ENCODE measurements at places on chromosomes 6 and 20. TPM values are rescaled to one million over a fixed set of nuclear protein-coding genes. Genes with fewer than 3 reads are reported as not detected.
A peak's percentile ranks its signal among the peaks of the same experiment; 100 is the strongest.

Gene MLN
- not detected for total RNA-seq

Gene NOX3
- total RNA-seq = not detected

Gene STK4
- 11.2 TPM for total RNA-seq

Gene ZKSCAN3
- 8.2 TPM for total RNA-seq

Gene ELOVL4
- 2.7 TPM for total RNA-seq

Gene ZNF311
- 2.3 TPM for total RNA-seq

Gene ZBTB9
- 4.7 TPM for total RNA-seq

Gene RUNX2
- 0.49 TPM for total RNA-seq

GRCh38 chr6:147709396-147710272, 201.1 kb downstream of the SAMD5 start:
- peaks cover 2% of the 10 kb centered on the region for H3K4me1 ChIP-seq
- H3K36me3 ChIP-seq = no peaks in the 10 kb centered on the region
- H3K4me3 ChIP-seq = no peak overlapping the region
- no peak overlapping the region for H3K27ac ChIP-seq
- DNase-seq = no peak
- no peaks in the 10 kb centered on the region for H3K27me3 ChIP-seq

DNA sequence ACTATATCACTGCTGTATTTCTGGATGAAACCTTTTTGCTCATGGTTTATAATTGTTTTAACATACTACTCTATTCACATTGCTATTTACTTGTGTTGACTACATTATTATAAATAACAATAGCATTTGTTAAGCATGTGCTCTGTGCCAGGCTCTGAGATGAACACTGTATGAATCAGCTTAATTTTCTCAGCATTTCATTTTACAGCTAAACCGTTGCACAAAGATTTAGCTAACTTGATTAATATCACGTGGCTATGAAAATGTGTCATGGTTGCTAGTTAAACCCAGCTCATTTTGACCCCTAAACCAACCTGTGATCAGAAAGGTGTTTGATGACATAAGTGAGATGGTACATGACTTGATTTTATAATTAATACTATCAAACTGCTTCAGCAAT, 77.5 kb downstream of the NCOA7 start:
- no peak for DNase-seq
- no peak overlapping the region for H3K27ac ChIP-seq
- H3K4me3 ChIP-seq = no peak overlapping the region
- H3K27me3 ChIP-seq = no peaks in the 10 kb centered on the region
- H3K36me3 ChIP-seq = no peaks in the 10 kb centered on the region
- H3K4me1 ChIP-seq = no peaks in the 10 kb centered on the region

DNA sequence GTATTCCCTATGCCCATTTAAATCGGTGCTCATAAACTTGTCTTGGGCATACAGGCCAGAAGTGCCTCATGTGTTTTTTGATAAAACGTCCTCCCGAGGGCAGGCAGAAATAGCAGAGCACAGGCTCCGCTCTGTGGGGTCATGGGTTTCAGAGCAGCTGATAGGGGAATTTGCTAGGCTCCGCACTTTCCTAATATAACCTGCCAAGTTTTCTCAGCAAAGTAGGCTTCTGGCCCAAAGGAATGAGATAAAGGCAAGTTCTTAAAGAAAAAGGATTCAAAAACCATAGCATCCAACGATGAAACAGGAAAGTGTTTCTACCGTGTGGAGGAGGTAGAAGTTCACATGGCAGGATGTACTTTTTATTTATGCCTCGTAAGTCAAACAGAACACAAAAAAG, 69.8 kb upstream of the RALGAPA2 start:
- no peaks in the 10 kb centered on the region for H3K36me3 ChIP-seq
- peaks cover 2% of the 10 kb centered on the region for H3K27me3 ChIP-seq
- peak overlapping the region; percentile 7 for H3K27ac ChIP-seq
- peaks cover 27% of the 10 kb centered on the region for H3K4me1 ChIP-seq
- DNase-seq = peak; percentile 90

DNA sequence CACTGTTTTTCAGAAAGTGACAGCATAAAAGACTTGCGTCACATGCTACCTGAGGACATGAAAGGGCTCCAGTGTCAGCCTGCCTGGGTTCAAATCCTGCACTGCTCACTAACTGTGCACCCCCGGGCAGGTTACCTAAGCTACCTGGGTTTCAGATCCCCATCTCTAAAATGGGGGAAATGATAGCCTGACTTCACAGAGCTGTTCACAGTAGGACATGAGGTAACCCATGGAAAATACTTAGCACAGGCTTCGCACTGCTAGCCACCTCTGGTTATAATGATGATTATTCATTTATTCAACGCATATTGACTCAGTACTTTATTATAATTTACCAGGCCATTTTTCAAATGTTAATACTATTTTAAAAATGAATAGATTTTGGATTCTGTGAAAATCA, 23.0 kb downstream of the TBC1D7 start:
- H3K27me3 ChIP-seq = no peaks in the 10 kb centered on the region
- no peak overlapping the region for H3K27ac ChIP-seq
- H3K4me1 ChIP-seq = peaks cover 24% of the 10 kb centered on the region
- no peak overlapping the region for H3K4me3 ChIP-seq
- DNase-seq = no peak

DNA sequence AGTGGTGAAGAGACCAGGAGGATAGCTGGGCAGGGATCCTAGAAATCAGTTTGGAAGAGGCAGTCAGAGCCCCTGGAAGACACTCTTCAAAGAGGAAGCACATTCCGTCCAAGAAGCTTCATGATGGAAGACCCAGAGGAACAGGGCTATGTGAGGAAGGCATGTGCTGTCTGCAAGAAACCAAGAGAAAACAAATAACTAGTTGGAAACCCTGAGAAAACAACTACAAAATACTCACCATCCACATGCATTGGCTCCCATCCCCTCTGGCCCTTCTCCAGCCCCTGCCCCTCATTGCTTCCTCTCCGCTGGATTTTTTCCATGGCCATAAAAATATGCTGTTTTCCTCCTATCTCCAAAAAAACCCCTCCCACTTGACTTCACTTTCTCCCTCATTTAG, 40.9 kb upstream of the SMOC2 start:
- H3K27ac ChIP-seq = peak overlapping the region; percentile 29
- peaks cover 2% of the 10 kb centered on the region for H3K27me3 ChIP-seq
- H3K4me3 ChIP-seq = no peak overlapping the region
- peak; percentile 93 for DNase-seq

DNA sequence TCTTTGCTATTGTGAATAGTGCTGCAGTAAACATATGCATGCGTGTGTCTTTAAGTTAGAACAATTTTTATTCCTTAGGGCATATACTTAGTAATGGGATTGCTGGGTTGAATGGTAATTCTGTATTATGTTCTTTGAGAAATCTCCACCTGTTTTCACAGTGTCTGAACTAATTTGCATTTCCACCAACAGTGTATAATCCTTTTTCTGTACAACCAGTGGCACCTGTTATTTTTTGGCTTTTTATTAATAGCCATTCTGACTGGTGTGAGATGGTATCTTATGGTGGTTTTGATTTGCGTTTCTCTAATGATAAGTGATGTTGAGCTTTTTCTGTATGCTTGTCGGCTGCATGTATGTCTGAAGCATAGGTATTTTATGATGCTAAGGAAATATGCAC, 820.8 kb upstream of the MAP3K7 start:
- DNase-seq = no peak
- H3K4me3 ChIP-seq = no peak overlapping the region
- H3K27ac ChIP-seq = no peak overlapping the region
- H3K4me1 ChIP-seq = no peaks in the 10 kb centered on the region

- no peaks in the 10 kb centered on the region for H3K27me3 ChIP-seq
- peak overlapping the region; percentile 95 for H3K27ac ChIP-seq
- no peaks in the 10 kb centered on the region for H3K36me3 ChIP-seq
- peaks cover 29% of the 10 kb centered on the region for H3K4me1 ChIP-seq
- H3K4me3 ChIP-seq = peak overlapping the region; percentile 58
- DNase-seq = no peak
Measured at GRCh38 chr6:11232770-11233626, 530 bp upstream of the NEDD9 start.

- DNase-seq = peak; percentile 7
- no peaks in the 10 kb centered on the region for H3K4me1 ChIP-seq
- H3K4me3 ChIP-seq = no peak overlapping the region
Measured at GRCh38 chr6:88840796-88841539, 122.5 kb downstream of the RNGTT start.

GRCh38 chr6:111583221-111583620, 22.5 kb downstream of the TRAF3IP2 start:
- no peaks in the 10 kb centered on the region for H3K27me3 ChIP-seq
- H3K4me3 ChIP-seq = no peak overlapping the region
- H3K27ac ChIP-seq = no peak overlapping the region

- no peak overlapping the region for H3K27ac ChIP-seq
- peaks cover 20% of the 10 kb centered on the region for H3K4me1 ChIP-seq
- H3K36me3 ChIP-seq = peaks cover 16% of the 10 kb centered on the region
- no peak overlapping the region for H3K4me3 ChIP-seq
Measured at GRCh38 chr6:161169035-161169434, 104.8 kb downstream of the AGPAT4 start.

DNA sequence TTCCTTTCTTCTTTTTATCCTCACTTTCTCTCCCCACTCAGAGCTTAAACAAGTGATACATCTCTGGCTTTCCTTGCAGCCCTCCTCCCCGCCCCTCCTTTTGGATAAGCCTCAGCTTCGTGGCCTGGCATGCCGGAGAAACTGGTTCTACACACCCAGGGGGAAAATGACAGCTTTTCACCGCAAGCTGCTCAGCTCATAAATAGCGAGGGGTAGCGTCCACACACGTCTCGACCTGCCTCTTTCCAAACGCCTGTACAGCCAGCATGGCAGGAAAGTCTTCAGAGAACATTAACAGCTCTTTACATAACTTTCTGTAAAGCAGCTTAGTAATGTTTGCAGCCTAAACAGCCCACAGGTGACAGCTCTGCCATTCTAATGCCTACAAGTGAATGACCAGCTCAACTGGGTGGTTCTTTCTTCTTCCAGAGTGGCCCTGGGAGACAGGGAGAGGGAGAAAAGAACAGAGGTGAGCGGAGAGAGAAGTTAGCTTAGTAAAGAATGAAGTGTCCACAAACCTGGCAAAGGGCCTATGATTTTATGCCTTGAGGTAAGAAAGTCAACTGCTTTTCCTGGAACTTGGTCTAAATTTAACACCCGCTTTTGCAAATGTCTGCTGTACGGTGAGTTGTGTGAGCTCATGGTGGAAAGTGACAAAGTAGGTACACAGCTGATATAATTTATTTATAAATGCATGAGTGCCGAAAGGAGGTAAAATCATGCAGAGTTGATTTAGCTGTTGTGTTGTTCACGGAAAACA, 251.5 kb downstream of the TFAP2A start:
- H3K27ac ChIP-seq = no peak overlapping the region
- H3K4me1 ChIP-seq = no peaks in the 10 kb centered on the region
- DNase-seq = no peak
- H3K36me3 ChIP-seq = no peaks in the 10 kb centered on the region
- H3K27me3 ChIP-seq = no peaks in the 10 kb centered on the region

DNA sequence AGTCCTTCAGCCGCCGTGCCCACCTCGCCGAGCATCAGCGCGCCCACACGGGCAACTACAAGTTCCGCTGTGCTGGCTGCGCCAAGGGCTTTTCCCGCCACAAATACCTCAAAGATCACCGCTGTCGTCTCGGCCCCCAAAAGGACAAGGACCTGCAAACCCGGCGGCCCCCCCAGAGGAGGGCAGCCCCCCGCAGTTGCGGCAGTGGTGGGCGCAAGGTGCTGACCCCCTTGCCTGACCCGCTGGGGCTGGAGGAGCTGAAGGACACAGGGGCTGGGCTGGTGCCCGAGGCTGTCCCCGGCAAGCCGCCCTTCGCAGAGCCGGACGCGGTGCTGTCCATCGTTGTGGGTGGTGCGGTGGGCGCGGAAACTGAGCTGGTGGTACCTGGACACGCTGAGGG, 20.1 kb upstream of the CHMP4B start:
- DNase-seq = no peak
- peaks cover 11% of the 10 kb centered on the region for H3K36me3 ChIP-seq
- H3K4me1 ChIP-seq = peaks cover 12% of the 10 kb centered on the region
- no peak overlapping the region for H3K27ac ChIP-seq
- H3K27me3 ChIP-seq = no peaks in the 10 kb centered on the region

DNA sequence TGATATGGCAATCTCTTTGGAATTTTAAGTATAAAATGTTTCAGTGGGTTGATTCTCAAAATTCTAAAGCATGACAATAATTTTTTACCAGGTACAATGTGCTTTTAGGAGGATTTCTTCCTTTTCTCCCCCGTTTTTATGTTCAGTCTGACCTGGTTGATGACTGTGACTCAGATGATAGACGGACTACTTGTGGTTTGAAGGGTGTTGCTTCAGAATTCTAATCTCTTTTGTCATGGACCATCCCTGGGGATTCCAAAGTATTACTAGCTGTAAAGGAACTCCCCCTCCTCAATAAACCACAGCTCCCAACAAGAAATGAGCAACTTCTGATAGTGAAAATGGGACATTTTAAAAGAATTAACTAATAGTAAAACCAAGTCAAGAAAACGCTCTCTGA, 34.9 kb upstream of the TNFAIP3 start:
- no peak overlapping the region for H3K27ac ChIP-seq
- H3K4me1 ChIP-seq = no peaks in the 10 kb centered on the region
- no peak overlapping the region for H3K4me3 ChIP-seq
- no peaks in the 10 kb centered on the region for H3K36me3 ChIP-seq
- H3K27me3 ChIP-seq = no peaks in the 10 kb centered on the region

GRCh38 chr20:12984863-12985262, 23.9 kb upstream of the SPTLC3 start:
- H3K36me3 ChIP-seq = no peaks in the 10 kb centered on the region
- H3K27me3 ChIP-seq = no peaks in the 10 kb centered on the region
- DNase-seq = no peak

- no peak for DNase-seq
- H3K4me1 ChIP-seq = no peaks in the 10 kb centered on the region
- no peak overlapping the region for H3K4me3 ChIP-seq
- H3K27me3 ChIP-seq = no peaks in the 10 kb centered on the region
Measured at GRCh38 chr20:53034899-53035298, 62.7 kb downstream of the TSHZ2 start.

- DNase-seq = no peak
- no peaks in the 10 kb centered on the region for H3K36me3 ChIP-seq
- no peaks in the 10 kb centered on the region for H3K4me1 ChIP-seq
- no peak overlapping the region for H3K27ac ChIP-seq
Measured at GRCh38 chr6:67541586-67541985, 1093.5 kb upstream of the ADGRB3 start.

- no peaks in the 10 kb centered on the region for H3K27me3 ChIP-seq
- no peaks in the 10 kb centered on the region for H3K36me3 ChIP-seq
- no peak overlapping the region for H3K4me3 ChIP-seq
- H3K27ac ChIP-seq = no peak overlapping the region
Measured at GRCh38 chr20:56166781-56167465, 81.6 kb upstream of the MC3R start.

DNA sequence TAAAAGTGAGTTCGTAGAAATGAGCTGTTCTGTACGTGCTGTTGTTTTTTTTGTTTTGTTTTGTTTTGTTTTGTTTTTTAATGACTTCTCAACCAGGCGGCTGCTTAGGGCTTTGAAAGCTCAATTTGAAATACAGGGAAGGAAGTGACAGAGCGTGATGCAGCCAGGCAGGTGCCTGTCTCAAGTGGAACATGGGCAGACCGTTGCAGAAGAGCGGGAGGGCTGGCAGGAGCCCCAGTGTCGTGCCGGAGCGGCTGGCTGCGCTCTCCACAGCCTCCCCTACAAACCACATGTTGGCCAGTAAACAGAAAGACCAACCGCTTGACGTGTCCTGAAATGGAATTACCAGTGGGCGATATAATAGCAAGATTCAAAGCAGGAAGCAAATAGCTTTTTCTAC, 164.9 kb upstream of the RREB1 start:
- H3K27me3 ChIP-seq = no peaks in the 10 kb centered on the region
- peak; percentile 89 for DNase-seq
- H3K27ac ChIP-seq = peak overlapping the region; percentile 92
- peaks cover 13% of the 10 kb centered on the region for H3K4me1 ChIP-seq
- no peaks in the 10 kb centered on the region for H3K36me3 ChIP-seq
- H3K4me3 ChIP-seq = no peak overlapping the region

- no peak overlapping the region for H3K27ac ChIP-seq
- no peaks in the 10 kb centered on the region for H3K4me1 ChIP-seq
- H3K4me3 ChIP-seq = no peak overlapping the region
- peaks cover 14% of the 10 kb centered on the region for H3K36me3 ChIP-seq
- H3K27me3 ChIP-seq = no peaks in the 10 kb centered on the region
Measured at GRCh38 chr6:87675004-87675681, 26.9 kb downstream of the AKIRIN2 start.
